Aorta (tissue), 5 donors: ENCODE measurements at places on chromosomes 16 and 17. TPM values are rescaled to one million over a fixed set of nuclear protein-coding genes. Genes with fewer than 3 reads are reported as not detected.

- no peak for DNase-seq
Measured at GRCh38 chr17:39652587-39653315, 12.4 kb upstream of the TCAP start.

DNA sequence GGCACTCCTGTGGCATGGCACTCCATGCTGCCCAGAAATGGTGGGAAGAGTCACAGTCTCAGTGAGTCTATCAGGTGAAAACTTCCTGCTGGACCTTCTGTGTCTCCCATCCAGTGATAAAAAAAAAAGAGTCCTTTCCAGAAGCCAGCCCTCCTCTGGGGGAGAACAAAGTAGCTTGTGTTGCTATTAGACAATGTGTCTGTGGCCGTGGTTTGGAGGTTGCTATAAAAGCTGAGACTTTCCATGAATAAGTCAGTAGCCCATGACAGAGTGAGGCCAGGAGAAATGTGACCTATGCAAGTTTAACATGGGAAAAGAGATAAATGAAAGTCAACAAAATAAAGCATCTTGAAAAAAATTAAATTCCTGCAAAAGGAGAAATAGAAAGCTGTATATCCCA, 250.7 kb upstream of the MON1B start:
- no peak for DNase-seq

Gene G6PC1
- not detected for total RNA-seq

DNA sequence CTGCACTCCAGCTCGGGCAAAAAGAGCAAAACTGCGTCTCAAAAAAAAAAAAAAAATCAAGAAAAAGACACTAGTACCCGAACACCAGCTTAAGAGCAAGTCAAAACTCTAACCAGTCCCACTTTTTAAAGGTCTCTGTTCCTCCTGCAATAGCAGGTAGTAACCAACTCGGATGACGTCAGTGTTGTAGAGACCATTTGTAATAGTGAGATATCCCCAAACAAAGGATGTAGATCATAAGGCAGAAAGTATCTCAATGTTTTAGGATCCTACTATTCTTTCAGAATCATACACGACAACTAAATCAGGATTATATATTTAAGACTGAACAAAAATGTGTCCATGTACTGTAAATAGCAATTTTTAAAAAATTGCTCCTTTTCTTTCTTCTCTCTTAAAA, 2.4 kb downstream of the JPT1 start:
- DNase-seq: no peak

DNA sequence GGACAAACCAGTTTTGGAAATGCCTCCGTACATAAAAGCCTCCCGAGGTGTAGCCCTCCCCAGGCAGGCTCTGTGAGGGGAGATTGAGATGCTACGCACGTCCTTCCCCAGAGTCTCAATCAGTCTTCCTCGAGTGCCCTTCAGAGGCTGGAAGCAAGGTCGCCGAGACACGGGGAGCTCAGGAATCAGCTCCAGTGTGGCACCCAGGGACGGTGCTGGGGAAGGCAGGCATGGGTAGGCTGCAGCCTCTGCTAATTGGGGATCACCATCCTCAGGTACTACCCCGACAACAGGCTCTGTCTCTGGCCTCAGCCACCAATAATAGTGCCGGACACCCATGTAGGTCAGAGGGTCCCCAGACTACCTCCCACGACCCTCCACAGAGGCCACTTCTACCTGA, 28.1 kb upstream of the GSG1L start:
- DNase-seq: peak; percentile 51
